Muscle of leg (tissue), 16 donors: ENCODE measurements at places on chromosomes 3 and 15. TPM values are rescaled to one million over a fixed set of nuclear protein-coding genes. Genes with fewer than 3 reads are reported as not detected.

DNA sequence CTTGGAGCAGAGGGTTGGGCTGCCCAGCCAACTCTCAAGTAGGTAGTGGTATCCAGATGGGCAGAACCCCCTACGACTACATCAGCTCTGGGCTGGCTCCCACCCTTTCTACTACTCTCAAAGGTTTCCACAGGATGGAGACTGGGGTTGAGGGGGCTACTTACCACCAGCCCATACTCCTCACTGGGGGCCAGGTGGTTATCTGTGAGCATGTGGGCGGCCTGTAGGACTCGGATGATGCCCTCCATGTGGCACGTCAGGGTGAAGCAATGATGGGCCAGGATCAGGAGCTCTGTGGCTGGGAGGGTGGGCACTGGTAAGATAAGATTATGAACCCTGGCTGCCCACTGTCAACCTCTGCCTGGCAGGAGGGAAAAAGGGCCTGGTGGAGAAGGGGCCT, 33.4 kb downstream of the EIF3J start:
- H3K4me3 ChIP-seq: no peak overlapping the region
- H3K4me1 ChIP-seq: no peaks in the 10 kb centered on the region
- H3K36me3 ChIP-seq: peaks cover 59% of the 10 kb centered on the region

- peaks cover 6% of the 10 kb centered on the region for H3K27me3 ChIP-seq
- no peaks in the 10 kb centered on the region for H3K36me3 ChIP-seq
- no peak for DNase-seq
- H3K4me3 ChIP-seq: no peak overlapping the region
Measured at GRCh38 chr3:62392626-62393292, 19.4 kb upstream of the FEZF2 start.

The FSD2 gene
- total RNA-seq: 44.4 TPM

The NME9 gene
- total RNA-seq: 0.22 TPM

DNA sequence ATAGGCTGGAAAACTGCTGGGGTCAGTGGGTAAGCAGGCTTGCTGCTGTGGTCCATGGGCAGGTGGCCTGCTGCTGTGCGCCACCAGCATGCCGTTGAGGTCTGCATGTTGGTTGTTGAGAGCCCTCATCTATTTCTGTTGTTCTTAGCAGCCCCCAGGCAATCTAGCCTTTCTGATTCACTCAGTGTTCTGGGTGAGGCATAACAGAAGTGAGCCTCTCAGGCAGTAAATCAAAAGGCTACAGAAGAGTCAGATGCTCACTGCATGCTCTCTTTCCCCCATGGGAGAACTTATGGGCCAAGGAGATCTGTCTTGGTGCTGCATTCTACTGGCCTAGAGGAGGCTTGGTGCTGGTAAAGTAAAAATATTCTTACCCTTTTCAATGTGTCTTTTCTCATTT, 67.8 kb upstream of the ATP10A start:
- no peak overlapping the region for H3K27ac ChIP-seq
- no peaks in the 10 kb centered on the region for H3K36me3 ChIP-seq
- no peak for DNase-seq
- peaks cover 8% of the 10 kb centered on the region for H3K4me1 ChIP-seq

- no peak overlapping the region for H3K4me3 ChIP-seq
- no peaks in the 10 kb centered on the region for H3K27me3 ChIP-seq
- H3K4me1 ChIP-seq: peaks cover 3% of the 10 kb centered on the region
Measured at GRCh38 chr3:197306374-197307086, 8.1 kb upstream of the DLG1 start.

- H3K4me1 ChIP-seq: no peaks in the 10 kb centered on the region
- no peak overlapping the region for H3K4me3 ChIP-seq
- DNase-seq: no peak
- H3K36me3 ChIP-seq: no peaks in the 10 kb centered on the region
- no peak overlapping the region for H3K27ac ChIP-seq
- H3K27me3 ChIP-seq: no peaks in the 10 kb centered on the region
Measured at GRCh38 chr15:27878841-27879240, 220.3 kb downstream of the OCA2 start.

DNA sequence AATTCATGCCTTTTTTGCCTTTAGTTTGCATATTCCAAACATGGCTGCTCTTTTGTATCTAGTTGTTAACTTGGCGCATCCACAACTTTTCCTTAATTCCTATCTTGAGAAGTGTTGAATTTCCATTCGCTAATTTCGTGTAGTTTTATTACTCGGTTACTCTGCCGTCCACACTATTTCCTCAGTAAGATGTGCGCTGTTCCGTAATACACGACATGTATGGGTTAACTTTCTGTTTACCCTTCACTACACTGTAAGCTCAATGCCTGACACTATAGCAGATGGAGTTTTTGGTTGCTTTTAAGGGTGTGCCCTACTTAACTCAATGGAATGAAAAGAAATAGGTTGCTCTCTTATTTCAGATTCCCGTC, 724 bp downstream of the RPSA start:
- H3K27ac ChIP-seq: peak overlapping the region; percentile 92
- DNase-seq: no peak
- H3K4me3 ChIP-seq: peak overlapping the region; percentile 75
- no peaks in the 10 kb centered on the region for H3K27me3 ChIP-seq

DNA sequence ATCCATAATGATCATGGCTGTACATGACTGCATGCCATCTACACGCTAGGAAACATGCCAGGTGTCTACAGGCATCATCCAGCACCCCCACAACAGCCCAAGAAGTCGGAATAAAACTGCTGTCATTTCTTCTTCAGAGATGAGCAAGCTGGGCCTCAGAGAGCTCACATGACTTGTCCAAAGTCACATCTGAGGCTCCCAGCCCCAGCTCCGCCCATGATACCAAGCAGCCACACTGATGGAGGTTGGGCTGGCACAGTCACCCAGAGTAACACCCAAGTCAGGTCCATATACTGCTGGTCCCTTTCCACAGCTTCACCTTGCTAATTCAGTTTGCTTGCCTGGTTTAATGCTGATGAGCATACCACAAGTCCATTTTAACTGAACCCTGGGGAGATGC, 116.6 kb downstream of the SEC22A start:
- no peak overlapping the region for H3K27ac ChIP-seq
- no peak for DNase-seq
- H3K36me3 ChIP-seq: no peaks in the 10 kb centered on the region
- no peaks in the 10 kb centered on the region for H3K4me1 ChIP-seq
- no peak overlapping the region for H3K4me3 ChIP-seq
- H3K27me3 ChIP-seq: peaks cover 20% of the 10 kb centered on the region

The MLF1 gene
- total RNA-seq: 113 TPM

The PLSCR5 gene
- not detected for total RNA-seq

DNA sequence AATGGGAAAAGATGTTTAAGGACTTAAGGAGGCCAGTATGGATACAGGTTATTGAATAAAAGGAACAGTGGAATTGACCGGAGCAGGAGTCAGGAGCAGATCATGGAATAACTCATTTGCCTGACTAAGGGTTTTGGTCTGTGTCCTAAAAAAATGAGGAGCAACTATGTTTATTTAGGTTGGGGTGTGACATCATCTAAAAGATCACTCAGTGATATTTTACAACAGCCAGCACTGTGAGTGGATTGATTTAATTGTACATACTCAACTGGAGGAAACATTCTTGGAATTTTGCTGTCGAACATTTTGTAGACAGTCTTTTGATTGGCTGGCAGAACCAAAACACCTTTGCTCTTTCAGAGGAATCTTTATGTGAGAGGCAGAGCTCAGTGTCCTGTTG, 348.6 kb upstream of the CDIN1 start:
- no peak overlapping the region for H3K4me3 ChIP-seq
- no peak for DNase-seq
- no peaks in the 10 kb centered on the region for H3K27me3 ChIP-seq
- H3K27ac ChIP-seq: no peak overlapping the region
- H3K4me1 ChIP-seq: no peaks in the 10 kb centered on the region
- H3K36me3 ChIP-seq: no peaks in the 10 kb centered on the region

The GABRB3 gene
- total RNA-seq: 2.3 TPM

- H3K4me1 ChIP-seq: peaks cover 13% of the 10 kb centered on the region
- H3K4me3 ChIP-seq: no peak overlapping the region
- no peak overlapping the region for H3K27ac ChIP-seq
- no peaks in the 10 kb centered on the region for H3K27me3 ChIP-seq
Measured at GRCh38 chr3:65955792-65956477, 82.8 kb downstream of the MAGI1 start.

The UACA gene
- total RNA-seq: 117 TPM

DNA sequence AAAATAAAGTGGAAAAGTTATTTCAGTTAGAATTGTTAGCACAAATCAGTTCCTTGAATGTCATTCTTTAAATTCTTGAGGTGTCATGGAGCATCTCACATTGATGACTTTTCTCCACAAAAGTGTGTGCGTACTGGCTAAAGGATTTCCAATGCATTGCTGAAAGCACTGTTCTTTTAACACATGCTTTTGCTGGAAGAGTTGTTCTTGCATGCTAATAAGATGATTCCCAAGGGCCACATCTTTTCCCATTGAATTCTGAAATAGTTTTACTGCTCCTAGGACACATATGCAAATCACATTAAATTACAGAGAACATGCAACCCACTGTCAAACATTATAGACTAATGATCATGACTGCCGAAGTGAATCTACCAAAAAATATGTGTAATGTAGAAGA, 516.3 kb upstream of the CADM2 start:
- H3K27ac ChIP-seq: no peak overlapping the region
- no peak for DNase-seq
- H3K36me3 ChIP-seq: no peaks in the 10 kb centered on the region

DNA sequence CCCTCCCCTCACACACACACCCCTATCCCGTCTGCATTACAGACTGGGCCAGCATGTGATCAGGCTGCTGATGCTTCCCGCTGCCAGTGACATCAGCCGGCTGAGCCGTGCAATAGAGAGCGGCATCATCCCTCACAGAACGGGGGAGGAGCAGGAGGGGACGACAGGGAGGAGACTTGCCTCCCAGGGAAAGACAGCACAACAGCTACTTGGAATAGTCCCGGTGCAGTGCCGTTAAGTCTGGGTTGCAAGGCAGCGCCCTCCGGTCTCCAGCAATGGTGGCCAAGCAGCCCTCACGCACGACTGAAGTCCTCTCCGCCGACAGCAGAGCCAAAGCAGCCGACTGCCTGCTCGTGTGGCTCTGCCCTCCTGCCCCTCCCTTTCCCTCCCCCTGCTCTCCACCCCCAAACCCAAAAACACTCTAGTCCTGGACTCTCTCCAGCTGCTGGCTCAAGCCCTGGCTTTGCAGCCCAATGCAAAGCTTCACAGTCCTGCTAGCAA, 31.5 kb upstream of the RPS17 start:
- H3K4me3 ChIP-seq: peak overlapping the region; percentile 36
- DNase-seq: peak; percentile 90
- H3K4me1 ChIP-seq: peaks cover 16% of the 10 kb centered on the region
- peak overlapping the region; percentile 13 for H3K27ac ChIP-seq
- peaks cover 16% of the 10 kb centered on the region for H3K27me3 ChIP-seq
- H3K36me3 ChIP-seq: no peaks in the 10 kb centered on the region

GRCh38 chr15:77376770-77377169, 43.1 kb downstream of the PEAK1 start:
- H3K4me1 ChIP-seq: no peaks in the 10 kb centered on the region
- H3K27ac ChIP-seq: no peak overlapping the region
- DNase-seq: no peak
- no peaks in the 10 kb centered on the region for H3K27me3 ChIP-seq

DNA sequence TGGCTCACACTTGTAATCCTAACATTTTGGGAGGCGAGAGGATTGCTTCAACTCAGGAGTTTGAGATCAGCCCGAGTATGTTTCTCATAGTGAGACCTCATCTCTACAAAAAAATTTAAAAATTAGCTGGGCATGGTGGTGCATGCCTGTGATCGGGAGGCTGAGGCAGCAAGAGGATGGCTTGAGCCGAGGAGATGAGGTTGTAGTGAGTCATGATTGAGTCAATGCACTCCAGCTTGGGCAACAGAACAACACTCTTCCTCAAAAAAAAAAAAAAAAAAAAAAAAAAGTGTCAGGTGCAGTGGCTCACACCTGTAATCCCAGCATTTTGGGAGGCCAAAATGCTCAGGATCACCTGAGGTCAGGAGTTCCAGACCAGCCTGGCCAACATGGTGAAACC, 2.4 kb downstream of the RPL39L start:
- no peak overlapping the region for H3K4me3 ChIP-seq
- H3K27ac ChIP-seq: no peak overlapping the region
- no peak for DNase-seq

DNA sequence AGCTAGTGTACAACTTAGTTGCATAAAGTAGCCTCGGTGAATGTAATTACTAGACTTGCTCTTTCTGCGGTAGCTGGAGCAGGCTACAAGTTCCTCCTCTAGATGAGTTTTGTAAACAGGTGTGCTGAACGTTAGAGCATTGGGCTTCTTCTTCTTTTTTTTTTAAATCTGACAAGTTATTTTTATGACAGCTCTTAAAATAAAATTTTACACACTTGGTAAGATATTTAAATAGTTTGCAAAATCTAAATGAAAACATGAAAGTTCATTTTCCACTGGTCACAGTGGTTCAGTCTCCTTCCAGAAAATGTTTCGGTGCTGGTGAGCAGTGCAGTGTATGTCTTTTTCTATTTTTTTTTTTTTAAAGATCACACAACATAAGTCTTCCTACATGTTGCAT, 3.0 kb downstream of the CCR9 start:
- no peak for DNase-seq
- no peaks in the 10 kb centered on the region for H3K4me1 ChIP-seq
- no peak overlapping the region for H3K4me3 ChIP-seq
- H3K36me3 ChIP-seq: no peaks in the 10 kb centered on the region

GRCh38 chr3:127273206-127273605, 14.6 kb downstream of the PRR20G start:
- H3K27ac ChIP-seq: no peak overlapping the region
- H3K4me3 ChIP-seq: no peak overlapping the region
- no peaks in the 10 kb centered on the region for H3K4me1 ChIP-seq
- H3K36me3 ChIP-seq: no peaks in the 10 kb centered on the region

DNA sequence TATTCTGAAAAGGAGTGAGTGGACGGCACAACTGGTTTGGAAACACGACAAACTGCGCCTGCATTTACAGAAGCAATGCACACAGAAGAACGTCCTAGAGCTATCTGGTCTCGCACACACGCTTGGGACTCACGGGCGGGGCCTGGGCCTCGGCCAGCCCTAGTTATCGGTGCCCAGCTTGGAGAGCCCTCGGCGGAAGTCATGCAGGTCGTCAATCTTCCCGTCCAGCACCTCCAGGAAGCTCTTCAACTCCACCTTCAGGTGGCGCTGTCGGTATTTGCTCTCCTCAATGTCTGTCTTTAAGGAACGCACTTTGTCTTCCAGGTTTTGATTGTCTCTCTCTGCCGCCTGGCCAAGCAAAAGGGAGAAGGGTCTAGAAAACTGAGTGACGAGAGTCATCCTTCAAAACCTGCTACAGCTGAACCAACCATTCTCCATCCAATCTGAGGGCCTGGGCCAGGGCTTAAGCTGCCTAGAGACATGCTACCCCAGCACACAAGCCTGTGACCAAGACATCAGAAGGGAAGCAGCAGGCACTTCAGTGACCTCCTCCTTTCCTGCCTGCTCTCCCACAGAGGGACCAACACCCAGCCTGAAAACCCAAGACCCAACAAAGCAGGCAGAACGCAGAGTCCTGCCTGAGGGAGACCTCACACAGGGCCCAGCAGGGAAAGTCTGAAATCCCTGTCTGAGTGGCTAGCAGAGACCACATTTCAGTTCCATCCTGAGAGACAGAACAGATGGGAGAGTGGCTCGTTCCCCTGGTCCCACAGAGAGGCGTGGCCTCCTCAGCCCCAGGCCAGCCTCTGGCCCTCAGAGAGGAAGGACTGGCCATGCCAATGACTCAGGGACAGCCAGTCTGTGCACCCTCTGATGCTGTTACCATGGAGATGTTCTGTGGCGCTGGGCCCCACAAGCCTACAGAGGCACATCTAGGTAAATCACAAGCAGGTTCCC, 40.4 kb downstream of the WHAMM start:
- no peaks in the 10 kb centered on the region for H3K27me3 ChIP-seq
- peak overlapping the region; percentile 39 for H3K27ac ChIP-seq
- H3K36me3 ChIP-seq: peaks cover 6% of the 10 kb centered on the region
